H9 (cell line): ENCODE measurements at places on chromosomes 6 and 20.

DNA sequence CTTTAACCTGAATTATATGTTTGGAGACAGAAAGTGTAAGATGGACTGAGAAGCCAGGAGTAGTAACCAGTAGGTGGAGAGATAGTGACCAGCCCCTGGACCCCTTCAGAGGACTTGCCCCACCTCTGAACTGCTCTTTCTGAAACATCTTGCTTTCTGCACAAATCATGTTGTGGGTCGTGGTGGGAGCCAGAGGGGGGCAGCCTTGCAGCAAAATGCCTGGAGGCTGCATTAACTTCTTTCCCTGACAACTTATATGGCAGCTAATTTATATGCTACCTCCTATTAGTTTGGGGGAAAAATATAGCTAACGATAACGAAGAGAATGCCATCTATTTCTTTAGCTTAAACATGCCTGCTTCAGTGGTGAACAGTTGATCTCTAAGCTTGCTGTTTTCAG is 859.8 kb downstream of the MAFB start:
- DNase-seq: peak; percentile 58

GRCh38 chr6:152273638-152274037 is 363.5 kb downstream of the SYNE1 start:
- DNase-seq: peak; percentile 73

DNA sequence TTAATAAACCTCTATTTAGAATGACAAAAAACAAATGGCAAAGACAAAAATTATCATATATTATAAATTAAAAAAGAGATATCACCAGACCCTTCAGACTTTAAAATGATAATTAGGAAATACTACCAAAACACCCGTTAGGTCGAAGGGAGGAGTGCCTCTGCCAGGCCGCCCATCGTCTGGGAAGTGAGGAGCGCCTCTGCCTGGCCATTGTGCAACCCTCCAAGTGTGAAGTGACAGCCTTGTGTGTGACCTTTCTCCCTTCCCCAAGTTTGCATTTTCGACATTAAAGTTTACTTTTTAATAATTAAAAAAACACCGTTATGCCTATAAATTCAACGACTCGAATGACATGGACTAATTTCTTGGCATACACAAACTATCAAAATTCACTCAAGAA is 64.5 kb upstream of the TASP1 start:
- DNase-seq: peak; percentile 36

- DNase-seq: no peak
Observed at GRCh38 chr20:24109537-24109936, 121.0 kb upstream of the GGTLC1 start.

GRCh38 chr6:143333081-143333480 is 117.4 kb downstream of the ADAT2 start:
- no peak for DNase-seq

DNA sequence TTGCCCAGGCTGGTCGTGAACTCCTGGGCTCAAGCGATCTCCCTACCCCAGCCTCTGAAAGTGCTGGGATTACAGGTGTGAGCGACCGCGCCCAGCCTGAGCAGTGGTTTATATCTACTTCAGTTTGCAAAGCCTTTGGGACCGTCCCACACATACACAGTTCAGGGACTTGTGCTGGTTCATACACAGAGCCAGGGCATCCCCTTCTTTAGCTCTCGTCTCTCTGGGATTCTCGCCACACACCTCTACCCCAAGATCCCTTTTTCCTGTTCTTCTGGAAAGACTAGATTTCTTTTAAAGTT is 12.5 kb downstream of the CAP2 start:
- no peak for DNase-seq

DNA sequence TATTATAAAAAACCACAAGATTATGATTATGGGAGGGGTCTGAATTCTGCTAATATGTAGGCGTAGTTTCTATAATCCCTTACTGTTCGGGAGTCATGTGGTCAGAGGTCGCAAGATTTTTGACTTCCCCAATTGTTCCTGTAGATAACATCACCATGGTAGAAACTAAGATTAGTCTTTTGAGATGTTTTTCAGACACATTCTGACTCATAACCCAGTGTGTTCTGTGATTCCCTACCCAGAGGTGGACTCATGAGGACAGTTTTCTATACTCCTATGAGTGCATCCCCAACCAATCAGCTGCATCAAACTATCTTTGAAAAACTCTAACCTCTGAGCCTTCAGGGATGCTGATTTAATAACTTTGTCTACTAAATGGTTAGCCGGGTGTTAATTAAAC is 175.5 kb downstream of the RFPL4B start:
- DNase-seq: no peak

- DNase-seq: peak; percentile 96
Observed at GRCh38 chr20:41340327-41341055, at the start of gene LPIN3. Gene LPIN3 (plus strand): TSS chr20:41340821. CDS start chr20:41345804, 4,983 bp downstream.

DNA sequence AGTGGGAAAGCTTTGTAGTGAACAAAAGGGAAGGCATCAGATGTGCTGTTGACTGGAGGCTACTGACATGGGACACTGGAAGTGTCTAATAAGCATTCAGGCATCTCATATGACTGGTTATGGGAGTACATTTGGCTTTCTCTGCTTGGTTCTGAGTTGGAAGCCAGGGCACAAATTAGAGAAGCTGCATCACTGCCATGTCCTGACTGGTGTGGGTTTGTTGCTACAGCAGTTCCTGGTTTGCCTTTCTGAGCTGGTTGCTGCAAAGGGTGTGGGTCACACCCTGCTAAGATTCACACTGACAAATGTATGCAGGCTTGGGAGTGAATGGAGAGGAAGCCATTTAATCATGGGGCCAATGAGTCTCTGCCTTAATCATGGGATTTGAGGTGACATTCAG is 36.2 kb upstream of the NANP start:
- DNase-seq: no peak

DNA sequence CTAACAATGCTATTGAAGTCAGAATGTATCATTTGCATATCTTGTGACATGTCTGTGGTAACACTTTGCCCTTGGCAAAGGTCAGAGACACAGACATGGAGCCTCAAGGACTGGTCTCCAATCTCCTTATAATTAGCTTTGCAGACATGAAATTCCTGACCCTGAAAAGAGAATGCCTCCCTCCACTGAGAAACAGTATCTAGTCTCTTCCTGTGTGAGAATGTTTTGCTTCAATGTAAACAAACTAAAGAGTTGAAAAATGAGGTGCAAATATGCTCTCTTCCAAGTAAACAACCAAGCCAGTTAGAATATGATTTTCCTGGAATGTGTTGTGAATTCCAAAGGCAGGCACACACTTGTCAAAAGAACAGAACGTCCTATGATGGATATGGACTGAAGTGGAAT is 407.1 kb upstream of the MARCKS start:
- DNase-seq: no peak

DNA sequence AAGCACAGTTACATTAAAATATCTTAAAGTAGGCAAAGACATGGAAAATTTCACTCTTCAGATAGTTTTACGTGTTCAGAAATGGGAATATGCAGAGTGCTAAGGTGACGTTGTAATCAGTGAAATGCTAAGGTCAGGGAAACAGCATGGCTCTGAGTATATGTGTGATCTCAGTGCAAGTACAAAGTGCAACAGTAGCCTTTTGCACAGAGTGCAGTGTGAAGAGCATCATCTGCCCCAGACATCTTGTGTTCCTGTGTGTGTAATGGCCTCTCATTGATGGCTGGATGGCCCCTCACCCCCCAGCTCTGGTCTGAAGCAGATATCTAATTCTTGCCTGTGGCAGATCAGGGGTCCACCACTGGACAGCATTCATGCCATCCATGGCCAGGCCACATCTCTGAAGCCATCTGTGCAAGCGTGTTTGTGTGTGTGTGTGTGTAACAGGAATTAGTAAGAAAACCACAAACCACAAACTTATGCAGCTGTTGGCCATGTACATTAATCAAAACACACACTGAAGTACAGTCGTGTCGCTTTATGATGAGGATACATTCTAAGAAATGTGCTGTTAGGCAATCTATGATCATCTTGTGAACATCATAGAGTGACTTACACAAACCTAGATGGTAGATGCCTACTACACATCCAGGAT is 165.1 kb downstream of the RALGAPA2 start:
- DNase-seq: no peak

DNA sequence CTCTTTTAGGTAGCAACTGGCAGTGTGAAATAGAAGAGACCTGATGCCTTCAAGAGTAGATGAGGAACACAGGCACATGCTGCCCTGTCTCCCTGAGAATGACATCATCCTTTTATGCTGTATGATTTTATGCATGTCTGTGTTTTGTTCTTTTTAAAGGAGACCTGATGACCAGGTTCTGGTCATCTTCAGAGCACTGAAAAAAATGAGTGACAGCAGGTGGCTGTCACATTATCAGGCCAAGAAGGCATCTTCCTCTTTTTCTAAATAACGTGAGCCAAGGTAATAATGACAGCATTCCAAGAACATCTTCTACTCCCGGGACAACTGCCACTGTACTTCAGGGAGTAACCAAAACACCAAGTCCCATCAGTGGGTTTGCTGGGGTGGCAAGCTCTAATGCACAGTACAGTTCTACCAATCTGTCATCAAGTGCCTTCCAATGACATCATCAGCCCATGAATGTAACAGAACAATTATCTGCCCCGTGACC is 28.9 kb downstream of the CNKSR3 start:
- DNase-seq: no peak
